ENCODE measurements at places on chromosomes 2 and 18.

DNA sequence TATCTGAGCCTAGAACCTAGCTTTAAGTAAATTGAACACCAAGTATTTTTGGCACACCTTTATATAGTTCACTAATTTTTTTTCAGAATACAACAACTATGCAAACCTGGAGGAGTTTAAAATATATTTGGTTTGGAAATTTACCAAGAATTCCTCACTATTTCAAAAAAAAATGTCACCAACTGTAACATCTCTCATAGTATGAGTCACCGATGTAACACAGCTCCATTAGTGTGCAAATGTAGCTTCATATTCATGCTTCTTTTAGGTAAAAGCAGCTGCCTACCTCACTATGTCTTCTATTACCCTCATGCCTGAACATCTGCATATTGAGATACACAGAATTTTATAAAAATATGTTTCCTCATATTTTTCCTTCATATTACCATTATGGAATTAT, 80.5 kb downstream of the NRXN1 start:
- DNase-seq: no peak

DNA sequence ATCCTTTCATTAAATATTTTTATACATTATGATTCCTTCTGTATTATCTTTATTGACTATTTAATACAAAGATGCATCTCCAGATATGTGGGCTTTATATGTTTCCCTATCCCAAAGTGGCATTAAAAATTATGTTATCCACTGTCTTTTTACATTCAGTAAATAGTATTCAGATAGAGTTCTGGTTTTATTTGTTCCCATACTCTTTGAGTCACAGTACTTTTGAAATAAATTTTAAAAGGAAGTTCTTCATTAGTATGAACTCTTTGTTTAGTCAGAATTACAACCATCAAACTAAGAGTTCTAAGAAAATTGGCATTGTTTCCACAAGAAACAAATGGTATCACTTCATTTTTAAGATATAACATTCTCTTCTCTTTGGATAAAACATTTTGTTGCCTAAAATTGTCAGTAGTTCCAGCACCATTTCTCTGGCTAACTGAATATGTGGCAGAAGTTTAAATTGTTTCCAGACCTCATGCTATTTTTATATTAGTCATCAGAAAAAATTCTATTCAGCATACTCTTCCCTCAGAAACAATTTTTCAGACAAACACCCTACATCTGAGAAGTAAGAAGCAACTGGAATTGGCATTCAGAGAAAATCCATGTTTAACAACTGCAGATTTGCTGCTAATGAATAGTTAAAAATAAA, 88.5 kb upstream of the COL5A2 start:
- no peak for DNase-seq

- DNase-seq: no peak
These were observed 529.6 kb downstream of the CPS1 start for GRCh38 chr2:211086049-211086448.

DNA sequence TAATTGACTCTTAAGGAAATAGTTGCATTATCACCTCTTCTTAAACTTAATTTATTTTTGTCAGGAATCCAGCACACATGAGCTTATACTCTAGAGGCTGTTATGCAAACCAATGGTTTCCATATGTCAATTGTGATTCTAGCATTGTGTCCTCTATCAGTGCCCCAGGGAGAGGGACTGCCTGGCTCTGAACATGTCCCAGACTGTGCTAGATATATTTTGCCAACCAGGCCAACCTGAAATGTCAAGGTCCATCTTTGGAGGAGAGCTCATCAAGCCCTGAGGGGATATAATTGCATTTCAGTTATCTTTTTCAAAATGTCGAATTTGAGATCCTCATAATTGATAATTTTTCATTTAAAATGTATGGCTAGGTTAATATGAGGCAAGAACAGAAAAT, 34.2 kb downstream of the HNMT start:
- no peak for DNase-seq

GRCh38 chr2:129861666-129862288, 117.7 kb upstream of the RAB6C start:
- no peak for DNase-seq

Measured in inflammatory macrophage treated with lipopolysaccharide for 4 hours (primary cell).